ENCODE measurements at places on chromosomes 3 and 15. TPM values are rescaled to one million over a fixed set of nuclear protein-coding genes. Genes with fewer than 3 reads are reported as not detected.

MELTF gene
- 0.40 TPM for total RNA-seq

P3H2 gene
- total RNA-seq = 9.6 TPM

SGO1 gene
- total RNA-seq = 0.99 TPM

WDR93 gene
- total RNA-seq = not detected

PRTG gene
- 0.40 TPM for total RNA-seq

TRIM71 gene
- not detected for total RNA-seq

ITPKA gene
- 0.20 TPM for total RNA-seq

THPO gene
- total RNA-seq = not detected

COL7A1 gene
- total RNA-seq = under 0.01 TPM

TMC3 gene
- not detected for total RNA-seq

TFDP2 gene
- 13.3 TPM for total RNA-seq

ERICH6 gene
- total RNA-seq = not detected

RTP4 gene
- total RNA-seq = 2.8 TPM

CMTM8 gene
- 1.6 TPM for total RNA-seq

CHMP2B gene
- total RNA-seq = 12.9 TPM

A4GNT gene
- total RNA-seq = not detected

YEATS2 gene
- 23.8 TPM for total RNA-seq

ARIH1 gene
- 11.8 TPM for total RNA-seq

TGM5 gene
- not detected for total RNA-seq

HESX1 gene
- total RNA-seq = 0.22 TPM

PROS1 gene
- 7.8 TPM for total RNA-seq

GRAMD2A gene
- under 0.01 TPM for total RNA-seq

MUC20 gene
- under 0.01 TPM for total RNA-seq

TMEM207 gene
- not detected for total RNA-seq

PCBP4 gene
- total RNA-seq = 19.2 TPM

AHSG gene
- not detected for total RNA-seq

COMMD4 gene
- total RNA-seq = 57.1 TPM

NOP10 gene
- total RNA-seq = 263 TPM

SLC9C1 gene
- total RNA-seq = under 0.01 TPM

KBTBD8 gene
- total RNA-seq = 1.5 TPM

TGM4 gene
- total RNA-seq = under 0.01 TPM

MKRN3 gene
- total RNA-seq = 0.65 TPM

VIPR1 gene
- not detected for total RNA-seq

RARRES1 gene
- total RNA-seq = 2.4 TPM

CD80 gene
- total RNA-seq = not detected

LAMB2 gene
- 580 TPM for total RNA-seq

RSL24D1 gene
- 52.7 TPM for total RNA-seq

DNASE1L3 gene
- total RNA-seq = 5.0 TPM

PBRM1 gene
- 42.7 TPM for total RNA-seq

ZIC1 gene
- not detected for total RNA-seq

KIF9 gene
- total RNA-seq = 6.1 TPM

TERC gene
- 118 TPM for total RNA-seq

CPN2 gene
- total RNA-seq = not detected

GP9 gene
- total RNA-seq = not detected

LRRN1 gene
- not detected for total RNA-seq

MST1 gene
- total RNA-seq = 2.2 TPM

SPATA12 gene
- not detected for total RNA-seq

HHLA2 gene
- not detected for total RNA-seq

CACNA2D3 gene
- total RNA-seq = not detected

ITGA11 gene
- 8.7 TPM for total RNA-seq

PRSS50 gene
- total RNA-seq = not detected

CCR9 gene
- not detected for total RNA-seq

LRRIQ4 gene
- total RNA-seq = not detected

GPR160 gene
- 1.7 TPM for total RNA-seq

NEDD4 gene
- total RNA-seq = 25.3 TPM

ASB14 gene
- not detected for total RNA-seq

PSTPIP1 gene
- total RNA-seq = under 0.01 TPM

HMCES gene
- 20.3 TPM for total RNA-seq
